ENCODE measurements at places on chromosomes 6 and 20.

DNA sequence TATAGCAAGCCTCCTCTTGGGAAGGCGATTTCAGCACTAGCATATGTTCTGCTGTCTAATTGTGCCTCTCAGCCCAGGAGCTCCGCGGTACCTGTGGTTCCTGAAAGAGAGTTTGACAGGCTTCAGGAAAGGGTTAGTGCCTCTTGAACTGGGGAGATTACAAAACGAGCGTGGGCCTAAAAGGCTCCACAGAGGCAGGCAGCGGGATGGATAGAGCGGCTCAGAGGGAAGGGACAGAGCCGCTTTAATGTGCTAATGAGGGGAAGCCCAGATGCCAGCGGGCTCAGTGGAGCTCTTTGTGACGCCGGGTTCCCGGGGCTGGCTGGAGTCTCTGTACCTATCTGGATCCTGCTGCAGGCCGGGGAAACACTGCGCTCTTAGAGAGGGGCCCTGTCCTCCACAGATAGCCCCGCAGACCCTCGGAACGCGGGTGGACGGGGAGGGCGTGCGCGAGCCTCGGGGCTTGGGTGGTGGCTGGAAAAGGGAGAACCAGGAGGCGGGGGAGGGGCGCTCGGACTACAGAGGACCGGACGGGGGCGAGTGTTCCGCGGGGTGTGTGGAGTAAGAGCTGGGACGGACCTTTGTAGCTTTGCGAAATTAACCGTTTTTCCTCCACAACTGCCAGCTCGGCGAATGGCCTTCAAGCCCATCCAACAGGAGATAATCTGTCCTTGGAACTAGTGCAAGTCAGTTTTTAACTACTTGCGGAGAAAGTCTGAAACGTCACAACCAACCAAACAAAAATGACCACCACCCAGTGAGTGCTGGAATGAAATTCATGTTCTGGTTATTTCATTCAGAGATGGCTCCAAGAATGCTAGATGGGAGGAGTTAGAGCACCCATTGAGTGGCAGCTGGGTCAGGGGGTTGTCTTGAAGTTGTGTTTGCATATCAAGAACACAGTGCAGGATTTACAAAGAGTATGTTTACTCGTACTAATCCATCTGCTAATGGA is 13.0 kb downstream of the SLC35F1 start:
- DNase-seq = peak; percentile 92

DNA sequence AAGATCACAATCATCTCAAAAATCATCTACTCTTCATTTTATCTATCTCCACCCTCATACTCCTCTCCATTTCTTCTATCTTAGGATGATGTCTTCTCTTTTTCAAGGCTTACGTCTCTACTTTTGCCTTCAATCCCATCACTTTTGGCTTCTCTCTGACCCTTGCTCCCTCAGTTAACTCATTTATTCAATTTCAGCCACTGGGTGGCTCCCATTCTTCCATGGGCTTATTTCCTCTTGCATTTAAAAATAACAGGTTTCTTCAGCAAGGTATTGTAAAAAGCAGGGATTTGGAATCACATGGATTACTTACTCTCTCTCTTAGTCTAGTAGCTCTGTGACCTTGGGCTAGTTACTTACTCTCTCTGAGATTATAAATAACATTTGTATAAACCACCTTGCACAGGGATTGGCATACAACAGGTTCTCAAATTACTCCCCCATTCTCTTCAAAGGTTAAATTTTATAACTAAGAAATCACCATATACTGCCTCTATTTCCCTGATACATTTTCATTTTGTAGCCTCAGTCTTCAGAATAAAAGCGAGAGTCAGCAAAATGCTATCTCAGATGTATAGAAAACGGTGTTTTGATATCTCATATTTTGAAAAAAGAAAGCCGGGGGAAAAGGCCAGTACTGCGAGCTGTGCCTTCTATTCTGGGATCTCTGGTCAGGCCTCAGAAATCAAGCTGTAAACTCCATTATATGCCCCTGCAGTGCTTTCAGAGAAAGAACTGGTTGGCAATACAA is 5.5 kb downstream of the ZSCAN12 start:
- DNase-seq = no peak

DNA sequence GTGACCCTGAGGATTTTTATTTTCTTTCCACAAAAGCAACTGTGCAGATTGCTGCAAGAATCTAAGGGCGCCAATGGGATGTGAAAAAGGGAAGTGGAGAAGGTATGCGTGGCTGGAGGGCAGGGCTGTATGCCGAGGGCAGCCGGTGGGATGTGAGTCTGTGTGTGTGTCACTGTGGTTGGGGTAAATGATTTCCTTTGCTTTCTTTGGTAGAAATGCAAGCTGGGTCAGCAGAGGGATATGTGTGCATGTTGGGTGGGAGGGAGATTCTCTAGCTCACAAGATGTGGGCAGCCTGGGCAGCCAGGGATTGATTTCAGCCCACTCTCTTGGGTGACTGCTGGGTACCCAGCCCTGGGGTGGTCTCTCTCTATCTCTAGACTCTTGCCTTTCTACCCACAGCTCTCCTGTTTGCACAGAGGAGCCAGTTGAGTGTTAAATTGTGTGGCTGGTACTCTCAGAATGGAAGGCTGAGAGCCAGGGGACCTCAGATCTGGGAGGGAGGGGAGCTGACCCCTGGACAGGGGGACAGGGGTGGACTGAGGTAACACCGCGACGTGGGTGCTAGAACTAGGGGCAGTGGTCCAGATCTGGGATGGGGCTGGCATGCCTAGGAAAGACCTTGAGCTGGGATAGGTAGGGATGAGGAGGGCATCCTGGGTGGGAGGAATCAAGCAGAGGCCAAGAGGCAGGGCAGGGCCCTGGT is 136.8 kb upstream of the RNF24 start:
- no peak for DNase-seq

- DNase-seq = peak; percentile 96
Measured at GRCh38 chr6:41682056-41682477, 43.8 kb downstream of the MDFI start.

DNA sequence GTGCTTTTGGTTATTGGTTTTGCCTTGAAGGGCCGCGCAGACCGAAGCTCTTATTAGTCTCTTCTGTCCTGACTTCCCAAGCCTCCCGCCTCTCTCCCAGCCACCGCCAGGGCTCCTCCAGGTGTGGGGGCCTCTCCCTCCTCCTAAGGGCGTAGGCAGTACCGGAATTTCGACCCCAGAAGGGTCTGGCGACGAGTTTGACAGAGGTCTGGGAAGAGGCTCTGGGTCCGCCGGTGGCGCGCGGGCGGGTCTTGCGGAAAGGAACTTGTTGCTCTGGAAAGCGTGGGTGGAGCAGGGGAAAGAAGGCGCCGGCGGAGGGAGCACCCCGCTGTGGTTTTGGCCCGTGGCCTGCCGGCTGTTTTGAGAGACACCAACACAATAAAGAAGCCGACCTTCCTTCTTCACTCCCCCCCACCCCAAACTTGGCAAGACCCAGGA is 1.8 kb downstream of the PCSK2 start:
- no peak for DNase-seq
